ENCODE measurements at places on chromosomes 6 and 20.

DNA sequence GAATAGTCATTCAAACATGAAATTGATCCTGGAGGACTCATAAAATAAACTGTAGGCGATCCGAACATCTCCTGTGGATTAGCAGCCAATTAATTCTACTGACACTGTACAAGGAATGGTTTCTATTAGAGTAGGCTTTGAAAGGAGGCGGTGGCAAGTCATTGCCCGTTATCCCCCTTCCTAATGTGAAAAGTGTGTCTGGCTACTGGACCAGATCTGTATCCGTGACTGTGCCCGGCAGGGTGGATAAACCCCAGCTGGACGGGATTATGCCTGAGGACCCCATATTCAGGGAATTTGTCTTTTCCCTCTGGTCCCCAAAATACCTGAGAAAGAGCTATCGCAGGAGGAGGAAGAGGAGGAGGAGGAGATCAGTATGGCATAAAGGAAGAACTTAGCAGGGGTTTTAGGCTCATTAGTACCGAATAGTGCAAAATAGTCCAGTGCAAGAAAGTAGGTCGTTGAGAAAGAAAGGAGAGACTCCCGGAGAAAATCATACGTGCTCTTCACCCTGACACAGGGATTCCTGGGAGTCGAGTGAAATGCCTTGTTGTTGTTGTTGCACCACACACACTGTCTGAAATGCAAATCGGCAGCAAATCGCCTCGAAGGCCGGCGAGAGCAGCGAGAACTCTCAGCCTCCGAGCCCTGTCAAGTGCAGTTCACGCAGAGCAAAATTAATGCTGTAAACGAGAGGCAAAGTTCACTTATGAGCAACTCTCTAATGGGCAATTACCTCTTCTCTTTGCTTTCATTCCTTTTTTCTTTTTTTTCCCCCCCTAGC lies 178.9 kb upstream of the ARID1B start:
- no peak for DNase-seq

- no peak for DNase-seq
Measured at GRCh38 chr6:37256692-37257319, 766 bp upstream of the TBC1D22B start.

DNA sequence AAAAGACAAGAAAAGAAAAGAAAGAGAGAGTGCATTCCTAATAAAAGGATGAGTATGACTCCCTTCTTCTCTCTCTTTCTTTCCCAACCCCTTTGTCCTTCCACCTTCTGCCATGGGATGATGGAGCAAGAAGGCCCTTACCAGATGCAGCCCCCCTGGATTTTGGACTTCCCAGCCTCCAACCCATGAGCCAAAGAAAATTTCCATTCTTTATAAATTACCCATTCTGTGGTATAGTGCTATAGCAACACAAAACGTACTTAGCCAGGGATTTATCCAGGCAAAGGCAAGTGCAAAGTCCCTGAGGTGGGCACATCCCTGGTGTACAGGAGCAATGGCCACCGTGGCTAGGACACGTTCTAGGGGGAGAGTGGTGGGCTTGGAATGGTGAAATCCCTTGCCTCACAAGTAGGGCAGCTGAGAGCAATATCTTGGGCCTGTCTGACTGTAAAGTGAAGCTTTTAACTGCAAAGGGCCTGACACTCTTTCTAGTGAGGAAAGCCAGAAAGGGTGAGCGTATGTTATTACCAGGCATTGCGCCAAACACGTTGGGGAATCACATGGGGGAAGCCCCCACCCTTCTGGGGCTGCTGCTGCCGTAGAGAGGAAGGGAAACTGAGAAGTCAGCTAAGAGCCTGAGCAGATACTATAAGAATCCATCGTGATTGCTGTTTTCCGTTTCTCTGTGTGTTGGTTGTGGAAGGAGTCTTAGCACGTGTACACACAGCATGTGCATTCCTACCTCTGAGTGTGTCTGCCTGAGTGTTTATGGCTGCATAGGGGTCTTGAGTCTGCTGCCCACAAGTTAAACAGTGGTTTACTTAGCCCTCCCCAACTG lies 50.7 kb upstream of the SIRPA start:
- peak; percentile 83 for DNase-seq

- DNase-seq, result no peak
Measured at GRCh38 chr20:25237610-25238318, 10.1 kb upstream of the PYGB start.

- DNase-seq, result no peak
Measured at GRCh38 chr20:38866265-38867061, 59.8 kb upstream of the FAM83D start.

DNA sequence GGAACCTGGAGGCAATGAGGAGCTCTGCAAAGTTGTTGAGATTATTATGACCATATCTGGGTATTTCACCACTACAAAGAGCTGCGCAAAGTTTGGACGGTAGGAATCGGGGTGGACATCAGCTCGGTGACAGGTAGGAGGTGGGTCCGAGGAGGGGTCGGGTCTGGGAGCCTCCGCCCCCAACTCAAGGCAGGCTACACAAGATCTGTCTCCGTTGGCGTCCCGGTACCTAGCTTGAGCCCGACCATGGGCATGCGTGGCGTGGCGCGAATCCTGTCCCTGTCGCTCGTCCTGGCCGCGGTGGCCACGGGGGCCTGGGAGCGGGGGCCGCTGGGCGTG lies 40.2 kb upstream of the ZNFX1 start:
- no peak for DNase-seq

DNA sequence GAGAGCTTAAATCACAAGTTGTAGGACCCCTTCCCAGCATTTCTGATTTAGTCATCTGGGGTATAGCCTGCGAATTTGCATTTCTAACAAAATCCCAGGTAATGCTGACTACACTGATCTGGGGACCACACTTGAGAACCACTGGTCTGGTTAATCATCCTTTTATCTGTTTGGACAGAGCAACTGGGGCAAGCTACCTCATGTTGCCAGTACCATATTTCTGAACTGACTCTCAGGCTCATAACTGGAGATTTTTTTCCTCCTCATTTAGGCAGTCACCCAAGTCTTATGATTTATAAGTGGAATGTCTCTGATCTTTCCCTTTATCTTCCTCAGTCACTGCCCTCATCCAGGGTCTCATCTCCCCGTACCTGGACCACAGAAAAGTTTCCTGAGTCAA lies 12.0 kb upstream of the GTF3C6 start:
- no peak for DNase-seq

- no peak for DNase-seq
Measured at GRCh38 chr6:105174512-105174911, 5.3 kb downstream of the POPDC3 start.

DNA sequence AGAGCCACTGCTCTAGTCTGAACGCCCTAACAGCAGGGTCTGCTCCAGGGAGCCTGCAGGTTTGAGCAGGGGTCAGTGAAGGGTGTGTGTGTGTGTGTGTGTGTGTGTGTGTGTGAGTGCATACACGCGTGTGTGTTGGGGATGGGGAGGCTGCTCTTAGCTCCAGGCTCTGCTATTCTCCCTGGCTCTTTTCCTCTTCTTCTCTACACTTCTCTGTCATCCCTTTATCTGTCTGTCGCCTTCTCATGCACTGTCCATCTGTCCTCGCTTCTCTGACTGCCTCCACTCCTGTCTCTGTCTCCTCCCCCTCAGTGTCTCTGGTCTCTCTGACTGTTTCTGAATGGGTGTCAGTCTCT lies 3.4 kb upstream of the CDH22 start:
- DNase-seq, result no peak

GRCh38 chr20:3171391-3172125 lies 1.8 kb downstream of the LZTS3 start:
- DNase-seq, result no peak

- DNase-seq, result no peak
Measured at GRCh38 chr6:99426451-99426757, 1.3 kb upstream of the PNISR start.

DNA sequence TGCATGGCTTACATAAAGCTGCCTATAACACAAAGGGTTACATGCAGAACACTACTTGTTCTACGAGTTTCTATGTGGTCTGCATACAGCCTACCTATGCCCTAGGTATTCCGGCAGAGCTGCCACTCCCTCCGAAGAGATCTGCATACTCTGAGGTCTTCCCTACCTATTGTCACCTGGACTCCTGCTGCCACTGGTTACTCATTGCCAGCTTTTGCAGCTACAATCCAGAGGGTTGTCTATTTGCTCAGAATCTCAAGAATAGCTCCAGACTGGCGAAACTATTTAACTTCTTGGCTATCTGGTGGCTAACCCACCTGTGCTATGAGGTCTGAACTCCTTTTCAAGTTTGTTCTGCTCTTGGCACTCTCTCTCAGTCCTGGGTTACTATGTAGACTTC lies 323.3 kb downstream of the BMP2 start:
- no peak for DNase-seq

- DNase-seq, result peak; percentile 93
Measured at GRCh38 chr6:139597771-139598755, 223.6 kb upstream of the CITED2 start.

DNA sequence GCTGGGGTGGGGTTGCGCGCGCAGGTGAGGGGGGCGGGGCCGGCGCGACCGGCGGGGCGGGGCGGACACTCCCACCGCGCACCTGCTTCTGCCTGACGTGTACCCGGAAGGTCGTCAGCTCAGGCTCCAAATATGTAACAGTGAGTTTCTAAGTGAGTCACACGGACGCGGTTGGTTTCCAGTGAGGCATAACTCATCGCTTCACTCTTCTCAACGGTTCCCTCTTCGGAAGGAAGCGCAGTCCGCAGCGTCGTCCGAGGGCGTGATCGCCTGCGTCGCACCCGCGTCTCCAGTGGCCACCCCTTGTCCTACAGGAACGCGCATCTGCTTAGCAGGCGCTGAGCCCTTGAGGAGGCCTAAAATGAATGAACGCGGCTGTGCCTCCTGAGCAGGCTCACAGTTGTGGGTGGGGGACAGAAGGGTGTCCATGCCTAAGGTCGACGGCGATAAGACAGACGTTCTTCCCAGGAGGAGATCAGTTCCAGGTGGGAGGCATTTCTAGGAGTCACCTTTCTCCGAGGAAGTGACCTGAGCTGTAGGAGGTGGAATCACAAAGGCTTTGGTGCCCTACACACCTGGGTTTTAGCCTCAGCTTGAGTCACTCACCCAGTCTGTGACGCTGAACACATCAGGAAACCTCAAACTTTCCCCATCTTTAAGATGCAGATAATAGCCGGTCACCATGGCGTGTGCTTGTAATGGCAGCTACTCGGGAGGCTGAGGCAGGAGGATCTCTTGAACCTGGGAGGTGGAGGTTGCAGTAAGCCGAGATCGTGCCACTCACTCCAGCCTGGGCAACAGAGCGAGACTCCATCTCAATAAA lies 50.9 kb upstream of the EZR start:
- DNase-seq, result peak; percentile 78

DNA sequence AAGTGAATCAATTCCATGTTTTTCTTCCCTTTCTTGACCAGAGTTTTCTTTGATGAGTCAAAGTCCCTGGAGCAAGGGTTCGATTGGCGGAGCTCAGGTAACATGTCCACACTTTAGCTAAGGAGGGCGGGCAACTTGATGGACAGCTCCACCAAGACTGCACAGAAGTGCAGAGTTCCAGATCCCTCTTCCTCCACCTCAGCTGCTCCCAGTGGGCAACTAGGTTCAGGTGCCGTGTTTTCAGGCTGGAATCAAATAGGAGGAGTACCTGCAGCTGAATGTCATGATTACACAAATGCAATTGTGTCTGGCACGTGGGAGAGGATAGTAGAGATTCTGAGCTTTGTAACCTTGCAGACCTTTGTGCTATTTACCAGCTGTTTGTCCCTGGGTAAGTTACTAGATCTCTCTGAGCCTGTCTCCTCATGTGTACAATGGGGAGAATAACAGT lies 1.9 kb upstream of the ELMO2 start:
- no peak for DNase-seq

- peak; percentile 28 for DNase-seq
Measured at GRCh38 chr6:17212546-17213371, 68.4 kb upstream of the RBM24 start.

GRCh38 chr6:170360476-170360875 lies 53.9 kb downstream of the FAM120B start:
- no peak for DNase-seq

GRCh38 chr6:154239392-154239791 lies 117.2 kb downstream of the IPCEF1 start:
- no peak for DNase-seq

DNA sequence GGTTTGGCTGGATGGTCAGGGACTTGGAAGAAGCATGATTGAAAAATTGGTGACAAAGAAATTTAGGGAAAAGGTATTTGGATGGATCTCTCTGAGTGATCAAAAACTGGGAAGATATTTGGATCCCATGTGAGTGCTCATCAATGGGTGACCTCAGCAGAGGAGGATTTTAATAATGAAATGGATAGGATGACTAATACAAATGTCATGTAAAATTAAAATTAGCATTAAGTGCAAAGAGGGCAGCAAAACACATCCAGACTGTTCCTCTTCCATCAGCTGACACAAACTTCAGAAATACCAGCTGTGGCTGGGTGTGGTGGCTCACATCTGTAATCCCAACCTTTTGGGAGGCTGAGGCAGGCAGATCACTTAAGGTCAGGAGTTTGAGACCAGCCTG lies 151.7 kb downstream of the THBS2 start:
- DNase-seq, result no peak

- no peak for DNase-seq
Measured at GRCh38 chr6:43202451-43202850, 20.5 kb downstream of the CUL9 start.

- DNase-seq, result no peak
Measured at GRCh38 chr6:106383573-106383972, 23.1 kb downstream of the CRYBG1 start.

- DNase-seq, result no peak
Measured at GRCh38 chr6:124056407-124057334, 253.0 kb downstream of the NKAIN2 start.

DNA sequence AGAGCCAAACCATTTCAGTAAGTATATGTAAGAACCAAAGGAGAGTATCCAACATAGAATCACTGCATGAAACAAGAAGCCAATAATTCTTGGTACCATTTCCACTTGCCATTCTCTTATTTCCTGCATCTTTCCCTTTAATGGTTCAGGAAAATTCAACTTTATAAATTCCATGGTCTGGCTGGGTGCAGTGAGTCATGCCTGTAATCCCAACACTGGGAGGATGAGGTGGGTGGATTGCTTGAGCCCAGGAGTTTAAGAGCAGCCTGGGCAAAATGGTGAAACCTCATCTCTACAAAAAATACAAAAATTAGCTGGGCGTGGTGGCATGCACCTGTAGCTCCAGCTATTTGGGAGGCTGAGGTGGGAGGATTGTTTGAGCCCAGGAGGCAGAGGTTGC lies 21.2 kb downstream of the NHLRC1 start:
- no peak for DNase-seq

DNA sequence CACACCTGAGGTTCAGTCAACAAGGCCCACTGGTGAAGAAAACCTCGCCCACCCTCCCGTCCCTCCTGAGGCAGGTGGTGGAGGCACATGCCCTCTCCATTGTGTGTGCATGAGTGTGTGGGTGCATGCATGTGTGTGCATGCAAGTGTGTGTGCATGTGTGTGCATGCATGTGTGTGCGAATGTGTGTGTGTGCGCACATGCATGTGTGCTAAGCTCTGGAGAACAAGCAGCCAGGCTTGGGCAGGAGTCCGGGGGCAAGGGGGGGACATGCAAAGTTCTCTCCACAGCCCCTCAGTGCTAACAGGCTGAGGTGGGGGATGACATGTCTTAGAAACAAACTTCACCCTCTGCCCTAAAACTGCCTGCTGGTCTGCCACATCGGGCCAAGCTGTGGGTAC lies 3.1 kb upstream of the HSPA12B start:
- DNase-seq, result no peak

GRCh38 chr6:33665957-33666356 lies 44.8 kb downstream of the ITPR3 start:
- DNase-seq, result no peak
